NCI-H146 (cell line): ENCODE measurements at places on chromosomes 2 and 18.

DNA sequence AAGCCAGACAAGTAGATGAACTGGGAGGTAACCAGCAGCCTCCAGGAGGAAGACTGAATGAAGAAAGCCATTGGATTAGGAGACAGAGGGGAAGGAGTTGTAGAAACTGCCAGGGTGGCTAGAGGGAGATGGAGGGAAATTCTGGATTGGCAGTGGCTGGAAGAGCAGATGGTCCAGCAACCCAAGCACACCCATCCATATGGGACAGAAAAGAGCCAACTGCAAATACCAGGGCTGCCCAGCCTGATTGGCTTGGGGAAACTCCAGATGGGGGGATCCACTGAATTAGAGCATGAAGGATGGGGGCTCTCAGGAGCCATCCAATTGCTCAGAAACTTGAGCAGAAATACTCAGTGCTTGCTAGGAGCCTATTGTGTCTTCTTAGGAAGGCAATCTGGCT lies 173.5 kb upstream of the EPB41L3 start:
- no peak for DNase-seq

- no peak for DNase-seq
Measured at GRCh38 chr18:8948471-8949149, 153.9 kb upstream of the NDUFV2 start.

DNA sequence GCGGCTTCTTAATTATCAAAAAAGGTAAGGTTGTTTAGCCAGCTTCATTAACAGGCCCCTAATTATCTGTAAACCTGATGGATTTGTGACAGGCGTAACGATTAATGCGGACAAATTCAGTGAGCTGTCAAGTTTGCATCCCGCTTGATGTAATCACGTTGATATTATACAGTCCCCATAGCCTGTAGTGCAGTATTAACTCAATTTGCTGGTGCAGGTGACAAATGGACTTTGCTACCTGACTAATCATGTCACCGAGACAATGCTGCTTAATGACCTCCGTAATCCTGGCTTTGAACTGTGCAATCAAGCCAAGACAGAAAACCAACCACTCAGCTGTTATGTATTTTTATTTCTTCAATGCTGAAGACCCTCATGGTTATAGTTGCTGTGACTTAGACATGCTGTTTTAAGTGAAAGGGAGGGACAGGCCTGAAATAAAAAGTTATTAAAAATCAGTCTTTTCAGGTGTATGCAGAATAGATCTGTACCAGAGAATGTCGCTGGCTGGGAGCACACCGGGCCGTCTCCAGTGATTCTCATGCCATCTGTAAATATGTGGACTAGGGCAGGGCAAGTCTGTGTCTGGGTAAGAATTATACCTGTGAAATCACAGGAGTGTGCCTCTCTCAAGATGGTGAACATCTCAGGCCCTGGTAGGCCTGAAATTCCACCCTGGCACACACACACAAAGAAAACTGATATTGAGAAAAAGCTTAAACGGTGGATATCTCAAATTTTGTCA lies 4.3 kb downstream of the TSHZ1 start:
- DNase-seq, result peak; percentile 88

- no peak for DNase-seq
Measured at GRCh38 chr2:60710707-60711106, 45.4 kb upstream of the PAPOLG start.

GRCh38 chr2:207950063-207950760 lies 75.1 kb downstream of the PLEKHM3 start:
- DNase-seq, result no peak

GRCh38 chr18:26926066-26926675 lies 60.7 kb upstream of the AQP4 start:
- DNase-seq, result no peak

GRCh38 chr18:9876867-9877654 lies 8.7 kb upstream of the TXNDC2 start:
- no peak for DNase-seq

DNA sequence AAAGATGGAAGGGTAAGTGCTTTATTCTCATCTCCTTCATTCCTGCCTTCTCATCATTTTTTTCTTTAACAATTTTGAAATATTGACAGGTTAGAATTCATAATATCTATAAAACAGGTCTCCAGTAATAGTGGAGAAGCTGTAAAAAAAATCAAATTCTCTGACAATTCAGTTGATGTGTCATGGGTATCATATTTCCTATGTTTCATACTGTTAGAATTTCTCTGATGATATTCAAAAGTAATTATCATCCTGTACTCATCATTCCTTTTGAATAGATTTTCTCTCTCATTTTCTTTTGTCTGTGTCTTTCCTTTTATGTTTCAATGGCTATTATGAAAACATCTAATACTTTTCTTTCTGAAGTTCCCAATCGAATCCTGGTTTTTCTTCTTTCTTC lies 97.7 kb downstream of the CPS1 start:
- no peak for DNase-seq

- DNase-seq, result no peak
Measured at GRCh38 chr2:61045226-61045625, 20.4 kb upstream of the SANBR start.

GRCh38 chr2:109448946-109449788 lies 164.6 kb downstream of the SEPTIN10 start:
- no peak for DNase-seq

DNA sequence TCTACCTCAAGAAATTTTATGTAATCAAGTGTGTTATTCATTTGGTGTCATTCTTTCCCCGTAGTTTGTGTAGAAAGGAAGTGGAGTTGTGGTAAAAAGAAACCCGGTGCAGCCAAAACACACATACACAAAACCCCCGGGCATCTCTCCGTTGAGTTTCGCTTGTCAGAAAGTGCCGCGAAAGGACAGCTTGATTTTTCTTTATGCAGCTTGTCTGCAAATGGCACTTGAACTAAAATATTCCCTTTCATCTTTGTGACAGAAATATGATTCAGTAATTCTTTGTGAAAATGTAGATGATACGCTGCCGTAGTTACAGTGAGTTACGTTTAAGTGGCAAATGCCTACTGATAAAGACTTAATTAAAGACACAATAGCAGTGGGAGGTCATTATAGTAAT lies 268.8 kb upstream of the SPRED2 start:
- no peak for DNase-seq

- DNase-seq, result no peak
Measured at GRCh38 chr2:227653419-227653818, 13.2 kb upstream of the SCYGR5 start.

DNA sequence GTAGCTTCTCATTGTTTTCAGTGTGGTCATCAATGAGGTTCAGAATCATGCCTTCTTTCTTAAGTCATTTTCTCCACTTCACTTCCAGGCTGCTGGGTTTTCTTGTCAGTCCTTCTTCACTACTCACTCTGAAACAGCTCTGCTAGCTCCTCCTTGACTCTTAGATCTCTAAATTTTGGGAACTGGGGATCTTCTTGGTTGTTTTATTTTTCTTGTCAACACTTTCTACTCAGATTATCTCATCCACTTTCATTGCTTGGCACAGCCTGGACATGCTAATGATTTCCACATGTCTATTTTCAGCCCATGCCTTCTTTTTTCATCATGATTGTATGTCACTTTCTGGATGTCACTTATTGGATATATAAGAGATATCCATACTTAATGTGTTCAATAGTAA lies 517.8 kb upstream of the DSEL start:
- DNase-seq, result no peak

- peak; percentile 65 for DNase-seq
Measured at GRCh38 chr18:72086421-72086820, 457.7 kb downstream of the CBLN2 start.

- no peak for DNase-seq
Measured at GRCh38 chr18:26562568-26562967, 14.2 kb upstream of the KCTD1 start.

GRCh38 chr2:201932511-201932910 lies 101.1 kb upstream of the FZD7 start:
- DNase-seq, result no peak

DNA sequence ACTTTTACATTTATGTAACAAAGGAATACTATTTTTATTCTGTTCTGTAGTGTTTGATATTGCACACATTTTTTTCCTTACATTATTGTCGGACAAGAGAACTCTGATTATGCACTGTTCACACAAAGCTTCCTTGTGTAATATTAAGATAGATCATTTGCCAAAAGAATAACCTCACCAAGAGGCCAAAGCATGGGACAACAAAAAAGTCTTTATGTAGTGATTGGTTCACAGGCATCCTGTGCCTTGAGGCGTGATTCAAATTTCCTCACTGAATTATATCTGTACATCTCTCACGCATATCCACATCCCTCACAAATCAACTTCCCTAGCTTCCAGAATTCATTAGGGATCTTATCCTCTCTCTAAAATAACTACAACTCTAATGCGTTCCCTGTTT lies 642.7 kb downstream of the NR4A2 start:
- no peak for DNase-seq

GRCh38 chr2:85143463-85144082 lies 10.4 kb downstream of the TCF7L1 start:
- DNase-seq, result no peak

- DNase-seq, result no peak
Measured at GRCh38 chr2:128978212-128978611, 659.5 kb upstream of the HS6ST1 start.

DNA sequence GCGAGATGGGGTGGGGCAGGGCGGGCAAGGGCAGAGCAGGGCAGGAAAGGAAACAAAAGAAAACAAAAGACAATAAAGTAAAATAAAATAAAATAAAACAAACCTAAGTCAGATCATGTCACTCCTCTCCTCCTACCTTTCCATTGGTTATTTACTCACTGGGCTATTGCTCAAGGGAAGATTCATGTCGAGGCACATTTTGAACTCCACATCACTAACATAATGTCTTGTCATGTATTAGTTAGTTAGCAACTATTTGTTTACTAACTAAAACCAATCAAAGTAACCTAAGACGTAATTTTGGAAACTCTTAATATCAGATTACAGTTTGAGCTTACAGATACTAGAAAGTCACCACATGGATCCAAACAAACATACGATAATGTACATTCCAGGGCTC lies 2.2 kb downstream of the C1D start:
- DNase-seq, result no peak

- no peak for DNase-seq
Measured at GRCh38 chr2:28342081-28342967, 50.3 kb upstream of the FOSL2 start.

DNA sequence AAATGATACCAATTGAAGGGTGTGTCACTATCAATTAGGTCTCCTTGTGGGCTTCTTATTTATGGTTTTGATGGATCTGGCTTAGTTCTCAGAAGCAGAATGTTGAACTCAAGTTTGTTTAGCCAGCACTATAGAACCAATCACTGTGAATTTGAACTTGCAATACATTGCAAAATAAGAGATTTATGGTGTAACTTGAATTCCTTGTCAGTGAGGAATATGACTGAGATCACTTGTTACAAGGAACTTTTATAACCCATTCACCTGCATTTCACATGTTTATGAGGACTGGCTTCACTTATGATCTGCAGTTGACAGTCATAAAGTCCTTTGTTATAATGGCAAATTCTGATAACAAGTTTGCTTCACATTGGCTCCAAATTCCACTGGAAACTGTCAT lies 9.8 kb downstream of the GATA6 start:
- DNase-seq, result peak; percentile 40

- DNase-seq, result no peak
Measured at GRCh38 chr18:74563999-74564398, 29.7 kb downstream of the CNDP1 start.

DNA sequence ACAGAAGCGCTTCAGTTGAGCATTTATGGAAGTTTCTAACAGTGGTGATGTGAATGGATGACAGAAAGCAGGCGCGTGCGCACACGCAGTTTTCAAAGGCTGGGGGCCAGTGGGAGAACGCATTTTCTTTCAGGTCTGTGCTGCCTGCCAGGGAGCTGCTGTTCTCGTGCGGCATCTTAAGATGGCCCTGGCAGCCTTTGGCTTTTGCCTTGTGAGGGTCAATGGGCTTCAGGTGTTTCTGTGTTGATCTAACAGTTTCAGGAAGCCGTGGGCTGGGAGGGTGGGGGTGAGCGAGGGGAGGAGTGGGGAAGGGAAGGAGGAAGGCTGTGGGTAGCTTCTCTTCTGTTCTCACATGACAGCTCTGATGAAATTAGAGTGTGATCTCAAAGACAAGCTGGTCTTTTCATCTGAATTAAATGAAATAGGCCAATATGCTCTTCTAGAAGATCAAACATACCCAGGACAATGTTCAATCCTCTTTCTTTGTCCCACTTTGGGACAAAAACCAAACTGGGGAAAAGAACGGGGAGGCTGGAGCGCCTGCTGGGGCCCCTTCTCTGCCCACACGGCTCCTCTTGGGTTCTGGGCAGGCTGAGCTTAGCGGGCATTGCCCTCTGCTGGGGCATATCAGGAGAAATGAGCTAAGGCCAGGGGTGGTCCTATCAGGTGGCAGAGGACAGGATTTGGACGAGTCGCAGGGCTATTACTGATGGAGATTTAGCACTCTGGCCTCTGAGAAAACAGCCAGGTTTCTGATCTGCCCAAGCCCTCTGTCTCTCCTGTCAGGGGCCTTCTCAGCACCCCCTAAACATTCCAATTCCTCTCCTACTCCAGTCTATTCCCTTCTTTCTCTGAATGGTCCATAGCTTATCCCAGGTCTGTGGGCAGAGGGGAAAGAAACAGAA lies 126.2 kb upstream of the LGALSL start:
- peak; percentile 59 for DNase-seq

GRCh38 chr18:23701017-23701416 lies 11.8 kb downstream of the LAMA3 start:
- DNase-seq, result no peak

- no peak for DNase-seq
Measured at GRCh38 chr2:23286758-23287704, 97.9 kb upstream of the KLHL29 start.
